Memory B cell (primary cell): ENCODE measurements at places on chromosomes 12 and 14.

DNA sequence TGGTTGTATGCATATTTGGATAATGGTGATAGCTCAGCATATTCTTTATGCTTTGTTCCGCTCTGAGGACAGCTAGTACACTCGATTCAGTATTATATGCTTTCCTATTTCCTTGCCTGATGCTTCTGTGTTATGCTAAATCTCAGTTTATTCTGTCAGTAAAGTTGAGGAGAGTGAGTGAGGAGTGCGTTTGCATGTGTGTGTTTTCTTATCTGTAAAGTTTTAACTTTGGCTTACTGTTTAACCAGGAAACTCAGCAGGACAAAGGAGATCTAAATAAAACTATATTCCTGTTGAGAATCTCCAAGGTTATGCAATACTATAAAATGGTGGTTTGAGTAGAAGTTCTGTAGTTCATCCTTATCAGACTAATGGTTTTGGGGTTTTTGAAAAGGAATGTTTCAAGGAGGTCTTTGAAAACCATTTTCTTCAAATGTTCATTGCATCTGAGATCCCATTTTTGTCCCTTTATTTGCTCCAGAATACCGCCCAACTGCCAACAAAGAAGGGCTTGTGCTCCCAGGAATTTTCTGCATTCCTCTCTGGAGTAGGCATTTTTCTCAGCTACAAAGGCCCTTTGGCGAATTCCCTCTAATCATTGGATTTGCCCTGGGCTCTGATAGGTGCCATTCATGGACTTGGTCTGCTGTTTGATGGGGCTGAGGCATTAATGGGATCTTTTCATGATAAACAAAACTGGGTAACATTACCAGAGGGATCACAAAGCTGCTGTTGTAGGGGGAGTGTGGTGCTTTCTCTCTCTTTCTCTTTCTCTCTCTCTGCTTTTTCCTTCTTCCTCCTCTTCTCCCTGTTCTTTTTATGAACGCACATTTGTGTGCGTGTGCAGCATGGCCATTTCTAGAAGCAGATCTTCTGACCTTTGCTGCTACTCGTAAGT, 71.7 kb downstream of the HMGA2 start:
- no peak for DNase-seq
- no peak overlapping the region for H3K27ac ChIP-seq
- H3K4me1 ChIP-seq, result no peaks in the 10 kb centered on the region
- peaks cover 1% of the 10 kb centered on the region for H3K36me3 ChIP-seq

DNA sequence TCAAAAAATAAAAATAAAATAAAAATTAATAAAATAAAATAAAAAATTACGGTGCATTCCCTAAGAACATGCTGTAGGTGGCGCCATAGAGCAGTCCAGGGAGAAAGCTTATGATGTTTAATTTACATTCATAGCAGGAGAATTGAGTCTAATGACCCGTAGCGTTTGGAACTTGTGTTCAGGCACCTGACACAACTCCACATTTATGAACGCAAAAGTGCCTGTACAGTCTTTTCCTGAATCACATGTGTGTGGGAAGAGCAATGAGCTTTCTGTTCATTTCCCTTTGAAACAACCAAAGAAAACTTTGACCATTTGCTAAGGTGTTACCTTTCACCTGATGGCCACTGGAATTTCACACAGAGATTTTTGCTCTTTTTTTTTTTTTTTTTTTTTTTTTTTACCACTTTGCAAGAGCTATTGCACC, 60.6 kb upstream of the KCNA1 start:
- H3K4me3 ChIP-seq, result no peak overlapping the region
- no peaks in the 10 kb centered on the region for H3K36me3 ChIP-seq
- H3K27me3 ChIP-seq, result peaks cover 3% of the 10 kb centered on the region
- no peak overlapping the region for H3K27ac ChIP-seq

DNA sequence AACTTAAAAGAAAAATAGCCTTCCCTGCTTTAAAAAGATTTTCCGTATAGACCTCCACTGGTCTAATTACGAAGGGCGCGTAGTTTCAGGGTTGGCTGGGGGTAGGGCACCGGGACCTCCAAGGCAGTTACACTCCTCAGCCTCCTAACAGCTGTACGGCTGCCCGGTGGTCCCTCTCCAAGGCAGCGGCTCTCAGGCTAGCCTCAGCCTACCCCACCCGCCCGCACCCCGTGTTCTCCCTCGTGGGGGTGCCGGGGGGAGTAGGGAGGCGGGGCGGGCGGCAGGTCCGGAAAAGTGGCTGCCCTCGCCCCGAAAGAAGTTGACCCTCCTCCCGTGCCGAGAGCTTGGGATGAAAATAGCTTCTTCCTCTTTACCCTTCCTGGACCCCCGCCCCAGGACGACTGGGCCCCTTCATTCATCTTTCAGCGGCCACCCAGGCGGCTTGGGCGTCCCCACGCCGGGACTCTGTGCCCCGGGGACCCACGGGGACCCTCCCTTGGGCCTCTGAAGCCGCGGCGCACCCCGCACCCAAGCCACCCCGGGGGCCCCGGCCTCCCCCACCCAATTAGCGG, 991 bp upstream of the RCOR1 start:
- no peak for DNase-seq
- H3K4me3 ChIP-seq, result peak overlapping the region; percentile 99
- peaks cover 15% of the 10 kb centered on the region for H3K4me1 ChIP-seq
- H3K36me3 ChIP-seq, result no peaks in the 10 kb centered on the region
- H3K27me3 ChIP-seq, result no peaks in the 10 kb centered on the region

DNA sequence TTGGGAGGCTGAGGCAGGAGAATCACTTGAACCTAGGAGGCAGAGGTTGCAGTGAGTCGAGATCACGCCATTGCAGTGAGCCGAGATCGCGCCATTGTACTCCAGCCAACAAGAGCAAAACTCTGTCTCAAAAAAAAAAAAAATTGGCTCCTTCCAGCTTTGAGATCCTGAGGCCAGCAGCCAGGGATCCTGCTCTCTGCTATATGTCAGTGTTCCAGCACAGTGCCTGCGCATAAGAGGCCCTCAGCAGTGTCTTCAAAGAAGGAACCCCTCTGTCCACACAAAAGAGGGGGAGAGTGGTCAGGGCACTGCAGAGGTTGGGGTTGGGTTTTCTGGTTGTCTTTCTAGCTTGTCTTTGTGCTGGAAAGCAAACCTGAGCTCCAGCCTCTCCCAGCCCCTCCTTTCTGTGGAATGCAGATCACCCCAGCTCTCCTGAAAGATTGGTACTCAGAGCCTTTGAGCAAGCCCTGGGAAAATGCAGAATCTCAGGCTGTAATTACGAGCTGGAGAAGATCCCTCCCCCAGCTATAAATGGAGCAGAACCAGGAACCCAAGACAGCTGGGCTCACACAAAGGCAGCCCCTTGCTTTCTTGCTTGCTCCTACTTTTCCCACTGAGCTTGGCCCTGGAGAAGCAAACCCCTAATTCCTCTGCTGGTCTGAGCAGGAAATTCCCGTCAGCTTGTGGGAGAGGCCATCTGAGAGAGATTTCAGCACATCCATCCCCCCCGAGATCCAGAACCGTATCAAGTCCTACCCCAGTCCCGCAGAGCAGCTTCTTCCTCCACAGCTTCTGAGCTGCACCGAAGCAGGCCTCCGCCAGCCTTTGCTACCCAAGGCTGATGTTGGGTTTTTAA, 205.7 kb downstream of the ZFP36L1 start:
- no peaks in the 10 kb centered on the region for H3K36me3 ChIP-seq
- H3K4me3 ChIP-seq, result no peak overlapping the region
- no peaks in the 10 kb centered on the region for H3K27me3 ChIP-seq
- no peak overlapping the region for H3K27ac ChIP-seq
- no peak for DNase-seq

- H3K36me3 ChIP-seq, result no peaks in the 10 kb centered on the region
- peaks cover 3% of the 10 kb centered on the region for H3K4me1 ChIP-seq
- DNase-seq, result peak; percentile 52
- H3K4me3 ChIP-seq, result peak overlapping the region; percentile 72
Measured at GRCh38 chr14:104137297-104138097, 890 bp upstream of the KIF26A start.
